Hepatic stellate cell (primary cell): ENCODE measurements at places on chromosomes 7 and 10.

DNA sequence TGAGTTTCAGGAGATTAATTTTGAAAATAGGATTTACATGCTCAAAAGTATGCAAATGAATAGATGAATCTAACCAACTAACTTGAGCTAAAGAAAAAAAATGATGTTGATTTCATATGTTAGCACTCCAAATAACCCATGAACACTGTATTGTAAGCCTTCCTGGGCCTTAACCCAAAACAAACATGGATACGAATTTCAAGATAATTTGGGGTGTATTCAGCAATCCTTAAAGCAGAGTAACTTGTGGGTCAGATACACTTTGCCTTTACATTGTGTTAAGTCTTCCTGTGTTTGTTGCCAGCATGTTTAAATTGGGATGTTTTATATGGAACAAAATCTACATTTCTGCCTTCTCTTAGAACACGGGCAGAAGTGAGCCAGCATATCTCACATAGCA is 124.2 kb upstream of the WDR11 start:
- no peak for DNase-seq

DNA sequence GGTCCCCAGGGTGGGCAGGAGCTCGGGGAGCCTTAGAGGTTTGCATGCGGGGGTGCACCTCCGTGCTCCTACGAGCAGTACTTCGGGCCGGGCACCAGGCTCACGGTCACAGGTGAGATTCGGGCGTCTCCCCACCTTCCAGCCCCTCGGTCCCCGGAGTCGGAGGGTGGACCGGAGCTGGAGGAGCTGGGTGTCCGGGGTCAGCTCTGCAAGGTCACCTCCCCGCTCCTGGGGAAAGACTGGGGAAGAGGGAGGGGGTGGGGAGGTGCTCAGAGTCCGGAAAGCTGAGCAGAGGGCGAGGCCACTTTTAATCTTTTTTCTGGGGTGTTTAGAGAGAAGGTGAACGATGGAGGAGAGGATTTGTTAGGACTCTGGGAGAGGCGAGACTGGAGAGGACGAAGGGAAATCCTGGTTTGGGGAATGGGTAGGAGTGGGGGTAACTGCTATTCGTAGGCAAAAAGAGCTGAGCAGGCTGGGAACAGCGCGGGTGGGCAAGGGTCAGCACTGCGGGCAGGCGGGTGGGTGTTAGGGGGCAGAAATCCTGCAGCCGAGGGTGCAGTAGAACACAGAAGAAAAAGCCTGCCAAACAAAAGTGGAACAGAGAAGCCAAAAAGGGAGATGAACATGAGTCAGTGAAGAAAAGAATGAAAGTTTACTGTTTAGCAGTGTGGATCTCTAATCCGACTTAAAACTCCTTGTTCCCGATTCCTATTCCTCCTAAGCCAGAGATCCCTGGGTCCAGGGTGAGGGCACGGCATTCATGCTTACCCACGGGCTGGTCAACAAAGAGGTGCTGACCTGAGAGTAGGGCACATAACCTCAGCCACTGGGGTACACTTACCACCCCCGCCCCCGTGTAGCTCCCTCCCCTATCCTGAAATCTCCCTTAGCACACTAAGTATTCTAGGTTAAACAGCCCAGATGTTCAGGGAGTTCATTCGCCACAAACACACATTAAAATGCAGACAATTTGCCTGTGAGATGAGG is 26.9 kb downstream of the PRSS2 start:
- DNase-seq: no peak

DNA sequence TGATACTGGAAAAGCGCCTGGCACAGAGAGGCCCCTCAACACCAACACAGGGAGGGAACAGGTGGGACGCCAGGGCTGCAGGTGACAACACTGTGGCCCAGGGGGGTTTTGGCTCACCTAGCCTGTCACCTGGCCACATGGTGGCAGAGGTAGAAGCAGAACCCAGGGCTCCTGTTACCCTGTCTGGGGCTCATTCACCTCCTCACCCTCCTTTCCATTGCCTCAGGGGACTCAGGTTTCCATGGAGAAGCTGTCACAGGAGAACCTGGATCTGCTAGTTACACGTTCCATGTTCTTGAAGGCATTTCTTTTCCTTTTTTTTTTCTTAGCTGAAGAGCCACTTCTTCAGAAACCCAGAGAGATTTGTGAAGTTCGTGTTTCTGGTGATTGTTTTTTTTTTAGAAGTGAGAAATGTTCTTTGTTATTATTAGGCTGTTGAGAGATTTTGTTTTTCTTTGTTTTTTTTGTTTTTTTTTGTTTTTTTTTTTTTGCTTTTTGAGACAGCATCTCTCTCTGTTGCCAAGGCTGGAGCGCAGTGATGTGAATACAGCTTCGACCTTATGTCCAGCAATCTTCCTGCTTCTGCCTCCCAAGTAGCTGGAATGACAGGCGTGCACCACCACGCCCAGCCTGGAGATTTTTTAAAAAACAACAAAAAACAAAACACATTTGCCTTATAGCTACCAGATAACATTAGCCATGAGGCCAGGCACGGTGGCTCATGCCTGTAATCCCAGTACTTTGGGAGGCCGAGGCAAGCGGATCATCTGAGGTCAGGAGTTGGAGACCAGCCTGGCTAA is 16.0 kb downstream of the DENND2A start:
- no peak for DNase-seq

- DNase-seq: peak; percentile 22
These were observed 183.6 kb downstream of the TCF7L2 start for GRCh38 chr10:113133497-113134115.

DNA sequence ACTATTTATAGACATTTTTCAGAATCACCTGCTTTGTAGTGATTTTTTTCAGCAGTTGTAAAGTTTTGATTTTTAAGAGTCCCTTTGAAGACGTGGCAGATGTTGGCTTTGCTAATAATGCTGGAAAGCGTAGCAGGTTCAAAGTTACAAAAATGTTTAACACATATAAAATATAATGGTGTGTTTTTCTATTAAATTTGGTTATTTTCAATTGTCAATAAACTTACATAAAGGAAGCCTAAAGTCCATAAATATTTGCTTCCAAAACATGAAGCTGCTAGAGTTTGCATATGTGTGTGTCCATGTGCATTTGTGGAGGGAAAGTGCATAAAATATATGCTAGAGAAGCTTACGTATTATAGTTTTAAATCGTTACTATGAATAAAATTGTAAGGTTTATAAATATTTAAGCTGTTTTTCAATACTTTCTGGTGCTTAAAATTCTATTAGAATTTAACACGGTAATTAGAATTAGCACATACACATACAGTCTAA is 3.7 kb downstream of the MEOX2 start:
- DNase-seq: no peak

- DNase-seq: no peak
These were observed 27.7 kb downstream of the MMRN2 start for GRCh38 chr10:86929468-86930380.

GRCh38 chr10:132037676-132037975 is 28.1 kb upstream of the JAKMIP3 start:
- DNase-seq: no peak

- no peak for DNase-seq
These were observed 8.4 kb downstream of the ZDHHC6 start for GRCh38 chr10:112438356-112438755.

- DNase-seq: no peak
These were observed 34.2 kb downstream of the CUL1 start for GRCh38 chr7:148732862-148733261.

GRCh38 chr10:1631282-1631681 is 106.0 kb downstream of the ADARB2 start:
- no peak for DNase-seq

GRCh38 chr10:97564776-97565175 is 7.8 kb upstream of the ANKRD2 start:
- DNase-seq: no peak

DNA sequence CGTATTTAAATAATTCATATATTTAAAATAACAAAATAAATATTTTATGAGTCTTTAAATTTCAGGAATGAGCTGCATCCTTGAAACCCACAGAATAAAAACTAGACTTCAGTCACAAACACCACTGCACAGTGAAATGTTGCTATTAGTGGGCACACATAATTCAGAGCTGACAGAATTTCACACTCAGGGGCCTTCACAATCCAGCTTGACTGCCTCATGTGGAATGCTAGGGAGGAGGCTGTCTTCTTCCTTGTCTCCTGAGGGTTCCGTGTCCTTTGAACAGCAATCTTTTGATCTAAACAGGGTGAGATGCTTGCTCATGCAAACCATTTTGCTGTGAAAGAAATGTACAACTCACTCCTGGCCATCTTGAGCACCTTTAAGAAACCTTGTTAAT is 346.7 kb downstream of the CCSER2 start:
- no peak for DNase-seq
